BJ (cell line): ENCODE measurements at places on chromosomes 13 and 19.
A peak's percentile ranks its signal among the peaks of the same experiment; 100 is the strongest.

- DNase-seq = no peak
Measured at GRCh38 chr19:35585848-35586247, at the start of gene PMIS2. PMIS2 (plus strand) TSS chr19:35586173; CDS start chr19:35586260, 87 bp downstream.

DNA sequence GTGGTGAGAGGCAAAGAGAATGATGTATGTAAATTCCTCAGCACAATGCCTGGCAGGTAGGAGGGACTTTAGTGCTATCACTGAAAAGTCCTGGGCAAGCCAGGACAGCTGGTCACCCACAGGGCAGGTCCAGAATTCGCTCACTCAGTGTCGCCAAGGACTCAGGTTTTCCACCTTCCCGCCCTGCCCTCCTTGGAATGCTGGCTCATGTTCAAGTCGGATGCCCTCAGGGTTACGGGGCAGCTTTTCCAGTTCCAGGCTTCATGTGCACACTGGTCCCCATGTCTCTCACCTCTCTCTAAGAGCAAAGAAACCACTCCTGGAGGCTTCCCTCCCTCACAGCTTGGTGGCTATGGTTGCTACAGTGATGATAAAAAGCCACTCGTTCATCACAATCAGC is 24.8 kb upstream of the NAXD start:
- no peak for DNase-seq

DNA sequence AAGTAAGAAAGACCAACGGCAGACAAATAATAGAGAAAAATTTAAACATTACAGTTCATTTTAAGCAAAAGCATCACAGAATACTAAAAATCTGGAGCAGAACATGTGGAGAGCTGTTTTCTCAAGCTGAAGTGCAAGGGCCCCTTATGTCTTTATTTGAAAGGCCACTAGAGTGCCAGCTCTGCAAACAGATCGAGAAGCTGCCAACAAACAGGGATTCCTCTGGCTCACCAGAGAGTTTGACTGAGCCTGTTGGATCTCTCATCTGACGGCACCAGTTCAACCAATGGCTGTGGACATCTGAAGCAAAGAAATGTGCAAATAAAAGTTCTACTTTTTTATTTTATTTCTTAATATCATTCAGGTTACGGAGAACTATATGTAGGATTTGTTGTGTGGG is 119.7 kb downstream of the COL4A2 start:
- DNase-seq = no peak

DNA sequence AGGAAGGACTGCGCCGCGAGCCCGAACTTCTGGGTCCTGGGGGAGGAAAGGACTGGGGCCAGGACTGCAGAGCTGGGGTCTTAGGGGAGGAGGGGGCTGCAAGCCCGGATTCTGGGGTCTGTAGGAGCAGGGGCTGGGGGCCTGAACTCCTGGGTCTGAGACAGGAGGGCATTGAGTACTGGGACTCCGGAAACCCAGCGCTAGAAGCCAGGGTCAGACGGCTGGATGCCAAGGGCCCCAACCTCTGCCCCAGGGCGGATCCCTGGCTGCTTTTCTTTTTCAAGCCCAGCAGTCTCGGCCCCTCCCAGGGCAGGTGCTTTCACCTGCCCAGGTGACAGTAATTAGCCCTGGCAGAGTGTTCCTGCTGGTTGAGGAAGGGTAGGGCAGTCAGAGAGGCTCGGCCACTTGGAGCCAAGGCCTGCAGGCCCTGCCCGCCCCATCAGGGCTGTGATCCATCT is 2.3 kb downstream of the MYH14 start:
- no peak for DNase-seq

DNA sequence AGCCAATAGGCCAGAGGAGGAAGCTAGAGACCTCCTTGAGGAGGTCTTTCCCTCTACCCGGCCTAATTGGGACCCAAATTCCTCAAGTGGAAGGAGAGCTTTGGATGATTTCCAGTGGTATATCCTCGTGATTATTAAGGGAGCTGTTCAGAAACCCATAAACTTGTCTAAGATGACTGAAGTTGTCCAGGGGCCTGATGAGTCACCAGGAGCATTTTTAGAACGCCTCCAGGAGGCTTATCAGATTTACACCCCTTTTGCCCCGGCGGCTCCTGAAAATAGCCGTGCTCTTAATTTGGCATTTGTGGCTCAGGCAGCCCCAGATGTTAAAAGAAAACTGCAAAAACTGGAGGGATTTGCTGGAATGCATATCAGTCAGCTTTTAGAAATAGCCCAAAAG is 198.1 kb downstream of the ZNF486 start:
- no peak for DNase-seq

- no peak for DNase-seq
Measured at GRCh38 chr19:21749090-21749489, 18.3 kb downstream of the ZNF100 start.

- no peak for DNase-seq
Measured at GRCh38 chr13:38386421-38386820, 36.8 kb downstream of the UFM1 start.

GRCh38 chr19:40365613-40366401 is 17.3 kb downstream of the PLD3 start:
- DNase-seq = no peak

DNA sequence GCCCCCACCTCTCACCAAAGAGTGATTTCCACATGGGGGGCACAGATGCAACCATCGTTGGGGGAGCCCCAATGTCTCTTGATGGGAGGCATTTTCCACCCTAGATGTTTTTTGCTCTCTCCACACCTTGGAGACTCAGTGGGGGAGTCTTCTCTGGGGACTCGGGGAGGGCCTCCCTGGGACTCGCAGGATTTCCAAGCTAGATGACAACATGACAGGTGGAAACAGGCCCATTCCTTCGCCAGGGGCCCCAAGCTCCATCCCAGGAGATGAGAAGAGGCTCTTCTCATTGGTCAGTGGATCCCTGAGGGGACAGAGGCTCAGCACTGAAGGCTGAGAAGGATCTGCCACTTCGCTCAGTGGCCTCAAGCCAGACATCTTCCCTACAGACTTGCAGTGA is 12.7 kb upstream of the KIR2DL4 start:
- no peak for DNase-seq

GRCh38 chr19:33390908-33391630 is 17.6 kb downstream of the CEBPG start:
- no peak for DNase-seq

DNA sequence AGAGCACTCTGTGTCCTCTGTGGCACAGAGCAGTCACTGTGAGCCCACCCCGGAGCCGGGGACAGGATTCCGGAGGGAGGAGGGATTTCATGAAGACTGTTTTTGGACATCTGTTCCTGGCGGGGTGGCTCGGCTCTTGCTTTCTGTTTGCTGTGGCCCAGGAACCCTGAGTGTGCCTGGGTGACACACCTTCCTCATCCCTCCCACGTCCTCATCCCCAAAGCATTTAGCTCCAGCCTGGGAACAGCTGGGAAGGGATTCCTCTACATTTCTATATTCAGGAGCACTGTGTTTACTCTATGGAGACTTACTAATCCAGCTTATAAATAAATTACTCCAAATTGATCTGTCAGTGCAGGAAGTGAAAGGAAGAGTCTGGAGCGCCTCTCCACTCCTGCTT is 97.8 kb upstream of the UBL3 start:
- DNase-seq = no peak

DNA sequence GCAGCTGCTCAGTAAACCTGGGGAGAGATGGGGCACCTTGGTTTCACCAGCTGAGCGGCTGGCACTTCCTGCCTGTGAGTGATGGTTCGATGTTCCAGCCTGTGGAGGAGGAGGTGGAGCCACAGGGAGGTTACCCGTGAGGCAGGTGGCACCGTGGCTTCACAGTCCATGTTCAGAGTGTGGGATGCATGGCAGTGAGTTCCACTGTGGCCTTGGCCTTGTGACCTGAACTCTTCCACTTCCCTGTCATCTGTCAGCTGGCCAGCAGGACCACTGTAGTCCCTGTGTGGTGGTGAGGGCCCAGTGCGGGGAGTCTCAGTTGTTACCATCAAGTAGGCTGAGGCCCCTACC is 16.9 kb downstream of the SMARCA4 start:
- no peak for DNase-seq

GRCh38 chr19:45283443-45284033 is 32.5 kb downstream of the MARK4 start:
- no peak for DNase-seq

GRCh38 chr13:93144031-93144430 is 82.6 kb upstream of the GPC6 start:
- DNase-seq = no peak

- no peak for DNase-seq
Measured at GRCh38 chr19:41707871-41708371, 505 bp upstream of the CEACAM5 start.

GRCh38 chr19:15170345-15170744 is 30.4 kb downstream of the NOTCH3 start:
- DNase-seq = no peak

- DNase-seq = no peak
Measured at GRCh38 chr13:33034882-33035520, 18.8 kb downstream of the KL start.

DNA sequence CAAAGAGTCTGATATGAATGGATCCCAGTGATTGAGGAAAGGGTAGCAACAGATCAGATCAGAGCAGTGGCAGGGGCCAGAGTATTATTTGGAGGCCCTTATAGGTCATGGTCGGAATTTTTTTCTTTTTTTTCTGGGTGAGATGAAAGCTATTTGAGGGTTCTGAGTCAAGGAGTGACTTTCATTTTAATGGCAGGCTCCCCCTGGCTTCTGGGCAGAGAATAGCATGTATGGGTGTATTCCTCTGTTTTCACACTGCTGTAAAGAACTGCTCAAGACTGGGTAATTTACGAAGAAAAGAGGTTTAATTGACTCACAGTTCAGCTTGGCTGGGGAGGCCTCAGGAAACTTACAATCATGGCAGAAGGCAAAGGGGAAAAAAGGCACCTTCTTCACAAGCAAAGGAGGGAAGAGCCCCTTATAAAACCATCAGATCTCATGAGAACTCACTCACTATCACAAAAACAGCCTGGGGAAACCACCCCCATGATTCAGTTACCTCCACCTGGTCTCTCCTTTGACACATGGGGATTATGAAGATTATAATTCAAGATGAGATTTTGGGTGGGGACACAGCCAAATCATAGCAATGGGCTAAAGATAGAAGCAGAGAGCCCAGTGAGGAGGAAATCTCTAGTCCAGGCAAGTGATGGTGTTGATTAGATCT is 3.0 kb upstream of the SLC6A16 start:
- no peak for DNase-seq

DNA sequence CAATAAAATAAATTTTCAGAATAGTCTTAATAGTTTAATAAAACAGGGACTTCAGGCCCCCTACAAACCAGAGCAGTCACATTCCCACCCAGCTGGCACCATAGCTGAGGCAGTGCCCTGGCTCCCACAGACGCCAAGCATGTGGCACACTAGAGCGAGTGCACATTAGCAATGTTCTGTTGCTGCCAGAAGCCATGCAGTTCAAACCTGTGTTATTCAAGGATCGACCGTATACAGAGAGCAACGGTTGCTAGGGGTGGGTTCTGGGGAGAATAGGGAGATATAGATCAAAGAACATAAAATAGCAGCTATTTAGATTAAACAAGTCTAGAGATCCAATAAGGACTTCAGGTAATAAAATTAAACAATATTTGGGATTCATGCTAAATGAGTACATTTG is 419.3 kb upstream of the KLHL1 start:
- DNase-seq = no peak

DNA sequence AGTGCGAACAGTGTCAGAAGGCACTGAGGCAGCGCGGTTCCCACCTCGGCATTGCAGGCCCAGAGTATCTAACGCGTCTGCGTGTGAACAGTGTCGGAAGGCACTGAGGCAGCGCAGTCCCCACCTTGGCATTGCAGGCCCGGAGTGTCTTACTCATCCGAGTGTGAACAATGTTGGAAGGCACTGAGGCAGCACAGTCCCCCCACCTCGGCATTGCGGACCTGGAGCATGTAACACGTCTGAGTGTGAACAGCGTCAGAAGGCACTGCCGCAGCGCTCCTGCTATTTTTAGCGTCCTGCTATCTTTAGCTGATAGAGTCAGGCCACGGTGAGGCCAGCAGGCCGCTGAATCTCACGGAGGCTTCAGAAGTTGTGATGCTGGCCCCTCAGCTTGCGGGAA is 39.6 kb downstream of the ATP11A start:
- DNase-seq = no peak

DNA sequence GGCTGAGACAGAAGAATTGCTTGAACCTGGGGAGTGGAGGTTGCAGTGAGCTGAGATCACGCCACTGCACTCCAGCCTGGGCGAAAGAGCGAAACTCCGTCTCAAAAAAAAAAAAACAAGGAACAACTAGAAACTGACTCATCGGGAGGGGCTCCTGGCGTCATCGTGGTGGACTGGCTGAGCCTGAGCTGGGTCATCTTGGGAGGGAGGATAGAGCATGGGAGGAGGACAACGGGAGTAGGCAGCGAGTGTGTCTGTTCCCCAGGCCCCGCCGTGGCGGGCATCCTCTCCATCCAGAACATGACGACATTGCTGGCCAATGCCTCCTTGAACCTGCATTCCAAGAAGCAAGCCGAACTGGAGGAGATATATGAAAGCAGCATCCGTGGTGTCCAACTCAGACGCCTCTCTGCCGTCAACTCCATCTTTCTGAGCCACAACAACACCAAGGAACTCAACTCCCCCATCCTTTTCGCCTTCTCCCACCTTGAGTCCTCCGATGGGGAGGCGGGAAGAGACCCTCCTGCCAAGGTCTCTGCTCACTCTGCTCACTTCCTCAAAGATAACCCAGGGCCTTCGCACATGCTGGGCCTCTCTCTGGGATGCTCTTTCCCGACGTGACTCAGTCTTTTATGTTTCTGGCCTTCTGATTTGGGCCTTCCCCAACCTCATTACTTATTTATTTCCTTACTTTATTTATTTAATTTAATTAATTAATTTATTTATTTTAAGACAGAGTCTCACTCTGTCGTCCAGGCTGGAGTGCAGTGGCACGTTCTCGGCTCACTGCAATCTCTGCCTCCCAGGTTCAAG is 16.6 kb downstream of the DDX39A start:
- DNase-seq = peak; percentile 20

DNA sequence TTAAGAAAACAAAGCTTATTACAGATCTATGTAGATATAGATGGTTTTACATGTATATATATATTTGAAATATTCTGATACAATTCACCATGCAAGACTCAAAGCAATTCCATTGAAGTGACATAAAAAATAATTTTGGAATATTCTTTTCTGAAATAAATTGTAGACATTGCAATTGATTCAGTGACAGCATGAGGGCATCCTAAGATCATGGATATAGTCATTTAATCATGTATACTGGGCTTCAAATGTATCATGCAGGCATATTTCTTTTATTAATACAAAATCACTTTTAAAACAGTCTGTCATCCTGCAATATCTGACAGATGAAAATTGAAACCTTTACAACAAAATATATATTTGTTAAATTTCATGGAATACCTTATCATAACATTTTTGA is 286.7 kb upstream of the SLITRK6 start:
- DNase-seq = no peak

- peak; percentile 5 for DNase-seq
Measured at GRCh38 chr19:35404879-35405622, 34.2 kb downstream of the GPR42 start.
